ENCODE measurements at places on chromosomes 4 and X.

DNA sequence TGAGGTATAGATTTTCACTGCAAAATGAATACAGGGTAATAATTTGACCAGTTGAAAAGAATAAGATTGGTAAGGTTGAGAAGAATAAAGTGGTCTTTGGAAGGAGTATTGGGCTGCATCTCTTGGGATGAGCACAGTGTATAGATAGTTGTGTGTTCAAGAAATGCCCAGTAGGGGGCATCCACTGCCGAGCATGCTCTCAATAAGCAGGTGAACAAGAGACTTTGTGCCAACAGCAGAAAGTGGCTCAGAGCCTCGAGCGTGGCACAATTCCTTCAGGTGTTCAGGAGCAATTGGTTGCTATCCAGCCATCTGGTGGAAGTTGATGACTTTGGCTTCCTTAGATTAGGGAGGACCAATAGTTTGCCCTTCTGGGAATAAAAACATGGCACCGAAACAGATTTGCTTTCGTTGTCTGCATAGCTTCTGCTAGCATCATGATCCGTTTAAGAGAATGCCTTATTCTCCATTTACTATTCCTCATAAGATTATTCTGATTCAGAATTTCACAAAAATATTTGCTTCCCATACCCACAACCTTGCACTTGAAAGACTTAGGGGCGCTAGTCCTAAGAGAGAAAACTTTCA, 258.1 kb upstream of the NEIL3 start:
- DNase-seq, result peak; percentile 19

DNA sequence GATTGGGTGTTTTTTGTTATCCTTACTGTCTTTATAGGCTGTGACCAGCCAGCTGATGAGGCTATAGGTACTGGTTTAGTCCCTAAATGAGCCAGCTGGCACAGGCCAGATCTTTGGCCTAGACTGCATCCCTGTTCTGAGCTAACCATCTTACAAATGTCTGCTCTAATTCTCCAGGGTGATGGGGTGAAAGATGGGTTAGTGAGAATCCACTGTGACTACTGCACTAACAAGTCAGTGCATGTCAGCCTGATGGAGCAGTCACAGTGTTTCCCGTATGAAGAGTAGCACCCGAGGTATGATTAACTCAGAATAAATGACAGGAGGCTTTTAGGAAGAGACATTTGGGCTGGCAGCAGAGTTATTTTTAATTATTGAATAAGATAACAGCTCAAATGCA, 181.0 kb downstream of the DCTD start:
- DNase-seq, result peak; percentile 60

GRCh38 chrX:148498067-148498466, 2.4 kb upstream of the AFF2 start:
- DNase-seq, result no peak

- DNase-seq, result no peak
These were observed 435 bp downstream of the DCX start for GRCh38 chrX:111411557-111411956.

DNA sequence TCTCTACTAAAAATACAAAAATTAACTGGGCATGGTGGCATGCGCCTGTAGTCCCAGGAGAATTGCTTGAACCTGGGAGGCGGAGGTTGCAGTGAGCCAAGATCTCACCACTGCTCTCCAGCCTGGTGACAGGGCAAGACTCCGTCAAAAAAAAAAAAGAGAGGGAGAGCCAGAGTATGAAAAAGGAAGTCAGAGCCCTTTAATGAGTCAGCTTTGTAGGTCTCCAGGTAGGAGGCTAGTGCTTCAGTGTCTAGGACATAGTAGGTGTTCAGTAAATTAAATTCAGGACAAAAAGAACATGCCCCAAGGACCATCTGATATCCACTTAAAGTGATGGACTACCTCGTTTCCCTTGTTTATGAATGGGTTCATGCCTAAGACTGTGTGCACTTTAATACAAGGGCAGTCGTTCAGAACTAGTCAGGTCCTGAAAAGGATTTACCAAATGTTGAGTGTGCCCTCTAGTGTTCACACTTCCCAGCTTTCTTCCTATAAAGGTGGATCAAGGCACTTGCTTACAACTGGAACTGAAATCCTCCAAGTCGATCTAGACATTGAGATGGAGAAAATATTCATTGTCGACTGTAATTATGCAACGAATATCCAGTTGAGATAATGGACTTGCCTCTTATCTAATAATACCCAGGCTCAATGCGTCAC, 29.0 kb downstream of the F9 start:
- peak; percentile 1 for DNase-seq

DNA sequence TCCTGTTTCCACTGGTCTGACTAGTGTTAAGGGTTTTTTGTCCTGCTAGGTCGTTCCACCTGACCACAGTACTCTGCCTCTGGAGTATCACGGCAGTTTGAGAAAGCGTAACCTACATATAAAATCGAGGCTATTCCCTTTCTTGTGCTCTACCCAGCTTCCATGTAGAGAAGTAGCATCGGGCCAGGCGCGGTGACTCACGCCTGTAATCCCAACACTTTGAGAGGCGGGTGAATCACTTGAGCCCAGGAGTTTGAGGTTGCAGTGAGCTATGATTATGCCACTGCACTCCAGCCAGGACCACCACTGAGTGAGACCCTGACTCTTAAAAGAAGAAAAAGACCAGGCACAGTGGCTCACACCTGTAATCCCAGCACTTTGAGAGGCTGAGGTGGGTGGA, 7.5 kb downstream of the PPEF1 start:
- DNase-seq, result no peak

- no peak for DNase-seq
These were observed 28.7 kb downstream of the CCNG2 start for GRCh38 chr4:77185686-77186085.
